GM18507 (cell line): ENCODE measurements at places on chromosomes 12 and 14.

DNA sequence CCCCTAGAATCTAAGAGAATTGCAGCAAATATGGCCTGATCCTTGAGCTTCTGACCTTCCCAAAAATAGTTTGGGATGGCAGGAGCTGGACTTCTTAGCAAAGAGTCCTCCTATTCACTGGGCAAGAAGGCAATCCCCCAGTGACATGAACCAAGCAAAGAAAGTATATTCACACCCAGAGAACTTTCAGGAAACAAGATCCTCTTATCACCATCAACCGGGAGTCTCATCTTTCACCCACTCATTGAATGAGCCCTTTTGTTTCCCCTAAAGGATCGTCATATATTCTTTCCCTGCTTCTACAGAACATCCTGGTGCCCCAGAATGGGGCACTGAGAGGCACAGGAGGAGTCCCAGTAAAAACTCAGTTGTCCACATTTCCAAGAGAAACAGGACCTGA, 19.7 kb downstream of the SPTB start:
- DNase-seq, result no peak

DNA sequence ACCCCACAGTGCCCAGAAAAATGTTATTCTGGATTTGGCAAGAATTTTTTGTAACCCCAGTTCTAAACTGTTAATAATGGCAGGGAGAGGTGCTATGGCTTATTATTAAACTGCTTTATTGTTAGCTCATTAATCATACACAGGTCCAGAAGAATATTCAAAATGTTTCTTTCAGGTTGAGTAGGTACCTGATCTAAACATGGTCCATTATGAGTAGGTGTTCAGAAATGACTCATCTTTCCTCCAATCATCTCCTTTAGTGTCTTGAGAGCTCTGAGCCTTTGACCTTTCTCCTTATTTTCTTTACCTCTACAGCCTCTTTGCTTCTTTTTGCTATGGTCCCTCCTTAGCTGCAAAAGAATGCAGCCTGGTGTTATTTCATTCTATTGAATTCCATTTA, 211.0 kb upstream of the GARIN6 start:
- DNase-seq, result peak; percentile 17

DNA sequence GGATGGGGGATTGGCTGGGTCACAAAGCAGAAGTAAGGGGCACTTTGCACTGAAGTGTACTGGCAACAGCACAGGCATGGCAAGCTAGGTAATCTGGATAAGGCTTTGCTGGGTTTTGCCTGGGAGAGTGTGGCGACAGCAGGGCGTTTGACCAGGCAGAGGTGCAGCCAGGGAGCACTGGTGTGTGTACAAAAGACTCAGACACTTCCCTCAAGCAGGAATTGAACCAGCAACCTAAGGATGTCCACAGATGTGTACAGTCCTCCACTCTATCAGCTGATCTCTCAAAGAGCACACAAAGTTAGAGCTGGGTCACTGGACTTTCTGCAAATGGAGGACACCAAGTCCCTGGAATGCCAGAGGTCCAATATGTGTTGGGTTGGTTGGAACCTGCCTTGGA, 15.4 kb upstream of the RNASE4 start:
- no peak for DNase-seq

- no peak for DNase-seq
Observed at GRCh38 chr14:64855721-64856528, 23.8 kb downstream of the SPTB start.

DNA sequence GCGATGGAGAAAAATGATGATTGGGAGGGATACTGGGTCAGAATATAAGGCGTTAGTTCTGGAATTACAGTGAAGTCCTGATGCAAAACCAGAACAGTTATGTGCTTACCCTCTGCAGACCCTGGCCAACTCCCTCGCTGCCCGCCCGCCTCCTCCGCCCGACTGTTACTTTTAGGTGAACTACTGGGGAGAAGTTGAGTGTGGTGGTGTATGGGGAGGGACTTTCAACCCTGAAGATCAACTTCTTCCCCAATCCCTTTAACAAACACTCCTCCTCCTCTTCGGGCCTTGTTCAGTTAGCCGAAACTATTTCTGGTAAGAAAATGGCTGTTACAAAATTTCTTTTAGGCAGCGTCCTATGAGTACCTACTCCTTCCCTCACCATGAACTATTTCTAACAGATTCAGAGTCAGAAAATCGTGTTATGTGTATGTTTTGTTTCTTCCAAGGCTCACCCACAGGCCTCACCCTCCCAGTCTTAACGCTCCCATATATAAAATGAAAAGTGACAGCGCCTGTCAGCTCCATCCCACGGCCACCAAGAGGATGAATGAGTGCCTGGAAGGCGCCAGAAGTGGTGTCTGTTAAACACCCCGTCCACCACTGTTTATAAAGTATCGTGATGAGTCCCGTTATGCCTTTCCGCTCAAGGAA, 1.3 kb downstream of the FBXO33 start:
- DNase-seq, result no peak

GRCh38 chr14:101889898-101890297, 74.5 kb upstream of the DYNC1H1 start:
- no peak for DNase-seq

- DNase-seq, result no peak
Observed at GRCh38 chr12:51921017-51921725, 13.9 kb downstream of the ACVRL1 start.

DNA sequence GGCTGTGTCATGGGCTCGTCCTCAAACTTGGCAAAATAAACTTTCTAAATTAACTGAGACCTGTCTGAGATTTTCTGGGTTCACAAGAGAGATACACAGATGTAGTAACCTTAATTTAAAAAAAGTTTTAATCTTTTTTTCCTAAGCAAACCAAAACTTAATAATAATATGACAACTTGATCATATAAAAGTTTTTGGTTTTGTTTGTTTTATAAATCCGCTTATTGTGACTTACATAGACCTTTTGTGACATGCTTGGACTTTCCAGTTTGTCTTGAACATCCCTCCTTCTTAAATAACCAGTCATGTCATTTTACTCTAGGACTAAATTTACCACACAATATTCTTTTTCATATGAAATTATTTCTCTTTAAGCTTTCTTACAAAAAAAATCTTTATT, 8.5 kb downstream of the RDH12 start:
- DNase-seq, result no peak
